Motor neuron (in vitro differentiated cells): ENCODE measurements at places on chromosomes 12 and 14.

GRCh38 chr12:25712169-25712568 lies 159.1 kb upstream of the LMNTD1 start:
- no peak for ATAC-seq

- no peak for ATAC-seq
These were observed 13.2 kb downstream of the DTX1 start for GRCh38 chr12:113069751-113070116.

DNA sequence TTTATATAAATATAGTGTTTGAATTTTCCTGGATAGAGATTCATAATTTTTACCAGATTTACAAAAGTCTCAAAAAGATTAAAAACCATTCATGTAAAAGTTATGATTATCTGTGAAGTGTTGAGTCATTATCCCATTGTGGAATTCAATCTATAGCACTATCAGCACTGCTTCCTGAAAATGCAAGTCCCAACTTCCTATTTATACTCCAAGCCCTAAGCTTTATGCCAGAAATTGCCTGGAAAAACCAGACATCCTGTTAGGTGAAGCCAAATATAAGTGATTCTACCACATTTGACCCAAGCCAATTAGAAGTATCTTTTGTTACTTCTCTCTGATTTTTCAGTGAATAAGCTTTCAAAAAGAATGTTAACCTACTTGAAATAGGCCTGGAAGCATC lies 129.1 kb downstream of the GPR135 start:
- no peak for ATAC-seq

- ATAC-seq: no peak
These were observed 131.6 kb downstream of the RGS6 start for GRCh38 chr14:72063761-72064282.

DNA sequence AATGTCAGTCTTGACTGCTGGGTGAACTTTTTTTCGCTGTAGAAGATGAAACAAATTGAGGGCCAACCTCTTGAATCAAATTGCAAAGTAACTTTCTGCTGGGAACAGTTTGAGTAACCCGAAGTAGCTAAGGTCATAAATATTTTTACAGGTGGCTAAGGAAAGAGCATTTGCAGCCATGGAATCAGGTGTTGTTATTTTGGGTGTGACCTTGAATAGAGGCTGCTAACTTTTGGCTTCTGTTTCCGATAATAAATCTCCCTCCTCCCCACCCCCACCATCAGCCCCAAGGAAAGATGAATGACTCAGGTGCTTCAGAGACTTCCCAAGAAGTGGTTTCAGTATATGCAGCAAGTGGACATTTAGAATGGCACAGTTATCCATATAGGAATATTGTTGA lies 571.7 kb downstream of the DIO2 start:
- no peak for ATAC-seq

DNA sequence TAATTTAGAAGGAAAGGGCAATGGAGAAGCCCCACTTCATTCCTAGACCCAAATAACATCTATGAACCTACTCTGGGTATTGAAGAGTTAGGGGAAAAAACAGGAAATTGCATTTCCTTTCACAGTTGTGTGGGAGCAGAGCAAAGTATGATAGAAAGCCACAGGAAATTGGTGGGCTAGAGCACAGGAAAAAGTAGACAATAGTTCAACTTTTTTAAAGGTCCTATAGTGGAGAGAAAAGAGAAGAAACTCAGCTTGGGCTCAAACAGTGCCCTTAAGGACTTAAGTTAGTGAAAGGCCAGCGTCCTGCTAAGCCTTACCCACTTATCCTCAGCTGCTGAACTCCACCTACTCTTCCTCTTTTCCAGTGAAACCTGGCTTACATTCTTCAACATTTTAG lies 258.1 kb downstream of the DPY19L2 start:
- ATAC-seq: no peak

- ATAC-seq: no peak
These were observed 4.9 kb downstream of the KRT1 start for GRCh38 chr12:52675301-52675701.
